ENCODE measurements at places on chromosomes 16 and 17.

DNA sequence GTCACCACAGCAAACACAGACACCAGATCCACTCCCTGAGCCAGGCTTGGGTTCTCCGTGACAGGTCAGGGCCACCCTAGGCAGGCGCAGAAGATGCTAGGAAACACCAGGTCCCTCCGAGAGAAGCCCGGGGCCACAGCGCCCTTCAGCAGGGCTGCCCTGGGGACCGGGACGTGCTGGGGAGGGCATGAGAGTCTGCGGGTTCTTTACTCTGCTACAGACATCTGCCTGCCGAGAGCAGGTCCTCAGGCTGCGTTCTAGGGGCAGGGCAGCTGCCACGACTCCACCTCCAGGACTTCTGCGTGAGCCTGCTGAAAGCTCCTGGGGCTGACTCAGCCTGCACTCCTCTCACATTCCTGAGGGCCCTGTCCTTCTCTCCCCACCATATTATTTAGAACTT is 11.4 kb downstream of the MYLK3 start:
- no peak for DNase-seq

DNA sequence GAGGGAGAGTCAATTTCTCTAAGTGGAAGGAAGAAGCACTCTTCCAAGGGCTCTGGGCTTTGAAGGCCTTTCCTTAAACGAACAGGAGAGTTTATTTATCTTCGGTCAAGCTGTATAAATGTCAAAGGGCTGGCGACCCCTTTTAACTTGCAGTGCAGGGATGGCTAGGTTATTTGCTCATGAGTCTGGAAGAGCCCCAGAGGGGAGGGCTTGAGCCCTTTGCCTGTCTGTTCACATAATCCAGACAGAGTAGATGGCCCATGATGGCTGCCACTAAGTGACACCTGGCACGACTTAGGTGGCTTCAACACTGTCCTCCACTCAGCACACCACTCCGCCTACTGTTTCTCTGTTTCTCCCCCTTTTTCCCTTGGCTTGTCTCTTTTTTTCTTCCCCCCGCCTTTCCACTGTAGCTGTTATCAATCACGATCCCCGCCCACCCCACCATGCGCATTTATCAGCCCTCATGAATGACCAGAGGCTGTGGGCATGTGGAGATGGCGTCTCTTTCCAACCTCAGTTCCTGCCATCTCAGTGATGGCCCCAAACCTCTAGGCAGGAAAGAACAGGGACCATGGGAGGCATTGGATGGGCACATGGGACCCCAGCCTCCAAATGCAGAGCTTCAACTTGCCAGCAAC is 408.7 kb upstream of the TNRC6C start:
- no peak for DNase-seq

- no peak for DNase-seq
These were observed 9.6 kb upstream of the PLEKHG4 start for GRCh38 chr16:67269766-67270165.

DNA sequence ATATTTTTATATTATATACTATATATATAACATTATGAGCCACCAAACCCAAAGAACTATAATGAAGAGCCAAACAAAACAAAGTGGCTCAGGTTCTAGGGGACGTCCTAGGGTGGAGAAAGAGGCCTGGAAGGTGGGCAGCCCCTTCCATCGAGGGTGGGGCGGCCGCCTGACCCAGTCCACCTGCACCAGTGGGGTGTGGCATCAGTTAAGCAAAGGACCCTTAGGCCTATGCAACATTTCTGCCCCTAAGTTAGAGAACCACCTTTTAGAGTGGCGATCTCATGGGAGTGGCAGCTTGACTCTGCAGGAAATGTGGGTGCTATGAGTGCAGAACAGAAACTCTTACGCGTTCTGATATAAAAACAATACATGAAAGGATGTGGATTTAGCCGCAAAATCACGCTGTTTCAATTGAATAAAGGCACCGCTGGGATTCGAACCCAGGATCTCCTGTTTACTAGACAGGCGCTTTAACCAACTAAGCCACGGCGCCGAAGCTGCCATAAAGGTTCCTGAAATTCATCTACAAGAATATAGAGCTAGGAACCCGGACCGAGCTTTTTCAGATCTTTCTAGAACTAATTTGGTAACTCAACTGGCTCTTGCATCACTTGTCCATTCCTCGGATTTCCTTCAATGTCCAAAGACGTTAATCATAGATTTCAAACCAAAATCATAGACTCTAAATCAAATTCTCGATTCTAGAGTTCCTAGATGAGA is 15.6 kb upstream of the AURKB start:
- peak; percentile 88 for DNase-seq

GRCh38 chr16:81651758-81652718 is 127.1 kb upstream of the PLCG2 start:
- DNase-seq = no peak

DNA sequence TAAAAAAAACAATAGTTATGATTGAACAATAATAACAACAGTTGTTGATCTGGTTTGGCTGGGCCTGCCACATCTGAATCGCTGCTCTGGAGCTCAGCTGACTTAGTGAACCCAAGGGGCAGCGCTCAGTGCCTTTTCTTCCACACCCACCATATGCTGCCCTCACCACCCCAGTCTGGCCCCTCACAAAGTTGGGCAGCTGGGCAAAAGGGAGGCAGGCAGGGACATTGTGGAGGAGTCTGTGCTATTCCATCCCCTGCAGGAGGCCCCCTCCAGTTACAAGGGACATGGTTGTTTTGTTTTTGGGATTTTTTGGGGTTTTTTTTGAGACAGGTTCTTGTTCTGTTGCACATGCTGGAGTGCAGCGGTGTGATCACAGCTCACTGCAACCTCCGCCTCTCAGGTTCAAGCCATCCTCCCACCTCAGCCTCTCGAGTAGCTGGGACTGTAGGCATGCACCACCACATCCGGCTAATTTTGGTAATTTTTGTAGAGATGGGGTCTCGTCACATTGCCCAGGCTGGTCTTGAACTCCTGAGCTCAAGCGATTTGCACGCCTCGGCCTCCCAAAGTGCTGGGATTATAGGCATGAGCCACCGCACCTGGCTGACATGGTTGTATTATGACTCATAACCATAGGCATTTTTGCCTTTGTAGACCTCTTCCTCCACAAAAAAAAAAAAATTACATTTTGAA is 8.6 kb upstream of the PECAM1 start:
- no peak for DNase-seq

GRCh38 chr16:77789085-77790008 is 983 bp downstream of the VAT1L start:
- DNase-seq = no peak
